ENCODE measurements at places on chromosomes 7 and 10.

DNA sequence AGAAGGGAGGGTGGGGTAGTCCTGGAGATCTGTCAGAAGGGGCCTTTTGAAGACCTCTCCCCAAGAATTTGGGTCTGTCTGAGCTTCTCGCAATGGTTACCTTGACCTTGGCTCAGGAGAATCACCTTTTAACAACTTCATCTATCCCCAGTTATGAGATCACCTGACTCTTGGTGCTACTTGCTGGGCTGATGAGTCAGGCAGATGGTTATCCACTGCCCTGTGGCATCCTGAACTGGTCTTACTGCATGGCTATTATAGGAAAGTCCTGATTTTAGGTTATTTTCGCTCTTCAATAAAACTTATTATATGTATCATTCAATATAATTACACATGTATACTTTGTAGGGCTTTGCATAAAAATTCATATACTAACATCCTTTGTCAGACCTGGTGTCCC lies 274.7 kb downstream of the GFRA1 start:
- DNase-seq, result no peak

GRCh38 chr7:260441-261281 lies 29.3 kb upstream of the FOXL3 start:
- no peak for DNase-seq

- DNase-seq, result no peak
These were observed 173.4 kb downstream of the CACNB2 start for GRCh38 chr10:18313626-18314025.

DNA sequence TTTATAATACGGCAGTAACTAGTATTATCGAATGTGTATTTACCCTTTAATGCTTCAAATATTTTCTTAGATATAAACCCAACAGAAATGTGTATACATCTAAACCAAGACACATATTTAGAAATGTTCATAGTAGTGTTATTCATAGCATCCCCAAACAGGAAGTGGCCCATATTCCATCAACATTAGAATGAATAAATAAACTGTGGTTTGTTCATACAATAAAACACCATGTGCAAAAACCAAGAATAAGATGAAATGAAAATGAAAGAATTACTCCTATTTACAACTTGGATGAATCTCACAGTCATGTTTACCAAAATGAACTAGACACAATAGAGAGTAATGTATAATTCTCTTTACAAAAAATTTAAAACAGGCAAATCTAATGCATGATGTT lies 9.2 kb upstream of the CAV2 start:
- DNase-seq, result no peak

DNA sequence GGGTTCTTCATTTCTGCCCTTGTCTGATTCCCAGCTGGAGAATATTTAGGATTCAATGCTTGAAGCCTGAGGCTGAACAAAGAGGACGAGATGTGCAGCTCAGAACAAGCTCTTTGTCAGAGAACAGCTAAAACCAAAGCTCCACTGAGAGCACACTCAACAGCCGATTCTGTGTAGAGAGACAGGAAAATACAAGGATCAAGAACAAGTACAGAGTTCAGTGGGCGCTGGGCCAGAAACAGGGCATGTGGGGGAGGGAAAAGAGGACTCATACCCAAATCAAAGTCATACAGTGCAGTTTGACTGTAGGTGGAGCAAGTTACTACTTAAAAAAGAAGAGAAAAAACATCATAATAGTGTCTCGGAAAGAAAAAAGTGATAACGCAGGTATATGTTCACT lies at the start of gene AGMO:
Gene AGMO, minus strand, starts transcription at position 181 of the 400 bp plus-strand sequence.
- DNase-seq, result no peak

- DNase-seq, result no peak
These were observed 6.4 kb downstream of the CDCA7L start for GRCh38 chr7:21939136-21939857.

GRCh38 chr7:79563821-79564522 lies 110.5 kb upstream of the MAGI2 start:
- no peak for DNase-seq

GRCh38 chr7:157693071-157693520 lies 356.3 kb downstream of the DNAJB6 start:
- peak; percentile 19 for DNase-seq

GRCh38 chr7:117597755-117598154 lies 117.9 kb downstream of the CFTR start:
- DNase-seq, result no peak

DNA sequence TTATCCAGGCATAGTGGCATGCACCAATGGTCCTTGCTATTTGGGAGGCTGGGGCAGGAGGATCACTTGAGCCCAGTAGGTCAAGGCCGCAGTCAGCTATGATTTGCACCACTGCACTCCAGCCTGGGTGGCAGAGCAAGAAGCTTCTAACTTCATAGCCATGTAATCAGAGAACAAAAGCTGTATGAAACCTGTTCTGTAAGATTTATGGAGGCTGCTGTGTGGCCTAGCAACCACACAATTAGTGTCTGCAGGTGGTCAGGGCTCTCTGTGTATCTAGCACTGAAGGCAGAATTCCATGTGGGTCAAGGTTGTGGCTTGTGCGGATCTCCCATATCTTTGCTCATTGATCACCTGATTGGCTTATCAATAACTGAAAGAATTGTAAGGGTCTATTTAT lies 221.5 kb upstream of the FOXK1 start:
- no peak for DNase-seq

DNA sequence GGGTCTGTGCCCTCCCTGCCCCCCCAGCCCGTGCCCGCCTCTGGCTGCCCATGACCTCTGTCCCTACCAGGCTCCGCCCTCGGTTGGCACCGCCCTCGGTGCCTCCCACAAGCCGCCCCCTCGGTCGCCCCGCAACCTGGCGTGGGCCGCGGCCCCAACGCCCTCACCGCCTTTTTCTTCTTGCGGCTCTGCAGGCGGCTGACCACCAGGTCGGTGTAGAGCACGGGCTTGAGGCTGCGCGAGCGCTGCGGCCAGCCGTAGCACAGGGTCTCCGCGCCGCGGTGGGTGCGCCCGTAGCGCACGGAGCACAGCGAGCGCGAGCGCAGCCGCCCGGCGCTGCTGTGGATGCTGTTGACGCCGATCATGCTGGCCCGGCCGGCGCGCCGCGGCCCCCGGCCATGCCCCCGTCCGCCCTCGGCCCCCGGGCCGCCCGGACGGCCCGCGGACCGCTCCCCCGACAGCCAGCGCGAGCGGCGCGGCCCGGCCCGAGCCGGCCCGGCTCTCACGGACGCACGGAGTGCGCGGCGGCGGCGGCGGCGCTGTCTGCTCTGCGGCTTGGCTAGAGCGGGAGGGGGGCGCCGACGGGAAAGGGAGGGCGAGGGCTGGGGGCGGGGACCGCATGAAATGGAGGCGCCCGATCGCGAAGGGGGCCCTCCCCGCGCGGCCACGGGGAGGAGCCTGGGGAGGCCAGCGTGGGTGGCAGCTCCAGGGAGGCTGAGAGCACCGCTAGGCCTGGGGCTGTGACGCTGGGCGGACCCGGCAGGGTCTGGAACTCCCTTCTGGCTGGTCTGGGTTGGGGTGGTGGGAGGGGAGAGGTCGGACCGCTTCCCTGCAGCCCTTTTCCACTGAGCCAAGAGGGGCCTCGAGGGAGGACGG lies 9.6 kb downstream of the PSD start:
- peak; percentile 70 for DNase-seq

DNA sequence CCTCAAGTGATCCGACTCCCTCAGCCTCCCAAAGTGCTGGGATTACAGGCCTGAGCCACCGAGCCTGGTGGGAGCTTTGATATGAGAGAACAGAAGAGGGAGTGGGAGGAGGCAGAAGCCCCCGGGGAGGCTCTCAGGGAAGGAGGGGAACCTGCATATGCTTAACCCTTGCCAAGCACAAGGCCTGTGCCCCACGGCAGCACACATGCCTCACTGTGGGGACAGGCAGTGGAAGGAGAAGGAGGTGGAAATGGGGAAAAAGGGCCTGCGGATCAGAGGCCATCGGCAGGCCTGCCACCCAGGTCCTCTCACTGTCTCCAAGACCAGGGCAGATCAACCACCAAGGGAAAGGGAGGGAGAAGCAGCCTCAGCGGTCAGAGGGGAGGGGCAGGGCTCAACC lies 7.2 kb upstream of the GRID1 start:
- no peak for DNase-seq

DNA sequence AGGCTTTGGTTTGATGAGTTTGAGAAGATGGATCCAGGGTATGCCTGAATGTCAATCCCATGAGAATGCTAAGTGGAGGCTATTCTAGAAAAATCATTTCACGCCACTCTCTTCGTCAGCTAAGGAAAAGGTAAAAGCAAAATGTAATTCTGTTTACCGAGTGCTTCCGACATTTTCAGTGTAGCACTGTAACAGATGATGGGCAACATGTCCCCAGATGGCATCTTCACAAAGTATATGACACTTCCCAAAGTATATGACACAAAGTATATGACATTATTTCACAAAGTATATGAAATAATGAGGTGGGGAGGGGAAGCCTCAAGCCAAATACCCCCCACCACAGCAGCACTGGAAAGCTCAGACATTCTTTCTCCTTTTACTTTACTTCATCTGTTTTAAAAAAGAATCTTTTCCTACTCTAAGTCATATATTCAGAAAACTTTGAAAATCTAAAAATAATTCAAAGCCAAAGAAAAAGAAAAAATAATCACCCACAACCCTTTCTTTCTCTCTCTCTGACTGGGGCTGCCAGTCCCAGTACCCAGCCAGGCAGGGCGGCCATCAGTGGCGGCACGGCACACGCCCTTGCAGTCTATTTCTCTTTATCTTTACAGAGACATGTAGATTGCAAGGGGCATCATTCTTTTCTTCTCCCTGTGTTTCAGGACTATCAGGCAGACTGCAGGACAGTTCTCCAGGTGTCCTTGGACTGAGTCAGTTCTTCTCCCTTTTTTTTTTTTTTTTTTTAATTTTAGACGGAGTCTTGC lies 179.8 kb downstream of the SNX10 start:
- no peak for DNase-seq

- no peak for DNase-seq
These were observed 53.9 kb upstream of the CAV2 start for GRCh38 chr7:116445447-116446211.

GRCh38 chr10:105973902-105974301 lies 1190.6 kb downstream of the SORCS1 start:
- no peak for DNase-seq

DNA sequence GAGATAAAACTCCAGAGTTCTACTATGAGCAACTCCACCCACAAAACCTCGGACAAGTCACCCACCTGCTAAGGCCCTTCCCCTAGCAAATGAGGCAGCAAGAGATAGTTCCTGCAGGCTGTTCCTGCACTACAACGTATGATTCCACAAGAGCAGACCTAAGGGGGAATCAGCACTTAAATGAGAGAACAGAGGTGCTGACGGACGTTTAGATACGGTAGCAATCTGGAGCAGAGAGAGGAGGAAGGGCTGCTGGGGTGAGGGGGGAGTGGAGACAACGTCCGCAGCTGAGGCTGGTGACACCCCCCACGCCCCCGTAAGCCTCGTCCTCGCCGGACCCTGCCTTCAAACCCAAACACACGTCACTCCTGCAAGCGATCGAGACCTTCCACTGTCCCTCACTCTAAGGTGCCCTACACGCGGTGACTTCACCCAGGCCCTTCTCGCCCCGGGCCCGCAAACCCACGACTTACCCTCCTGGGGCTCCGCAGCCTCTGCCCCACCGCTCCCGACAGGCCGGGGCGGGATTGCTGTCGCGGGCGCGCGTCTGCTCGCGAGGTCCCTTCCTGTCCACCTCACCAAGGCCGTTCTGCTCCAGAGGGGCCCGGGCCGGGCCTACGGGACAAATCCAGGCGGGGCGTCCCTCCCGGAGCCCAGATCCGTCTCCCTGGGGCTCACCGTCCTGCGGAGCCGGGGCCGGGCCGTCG lies 635 bp downstream of the ZNF12 start:
- DNase-seq, result peak; percentile 45

DNA sequence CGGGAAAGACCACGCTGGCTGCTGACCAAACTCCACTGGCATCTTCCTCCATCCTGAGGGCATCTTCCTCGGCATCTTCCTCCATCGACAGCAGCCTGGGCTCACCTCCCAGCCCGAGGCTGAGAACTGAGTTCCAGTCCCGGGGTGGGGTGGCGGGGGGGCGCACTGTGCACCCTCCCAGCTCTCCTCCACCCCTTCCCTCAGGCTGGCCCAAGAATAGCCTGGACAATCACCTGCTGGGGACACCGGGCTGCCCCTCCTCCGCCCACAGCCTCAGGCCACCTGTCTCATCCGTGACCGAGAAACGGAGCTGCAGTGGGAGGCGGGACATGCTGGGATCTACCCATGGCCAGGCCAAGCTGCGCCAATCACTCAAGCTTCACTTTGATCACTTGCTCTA lies 37.2 kb downstream of the DIP2C start:
- DNase-seq, result no peak
